KG1 (cell line): ENCODE measurements at places on chromosomes 1 and 21.

DNA sequence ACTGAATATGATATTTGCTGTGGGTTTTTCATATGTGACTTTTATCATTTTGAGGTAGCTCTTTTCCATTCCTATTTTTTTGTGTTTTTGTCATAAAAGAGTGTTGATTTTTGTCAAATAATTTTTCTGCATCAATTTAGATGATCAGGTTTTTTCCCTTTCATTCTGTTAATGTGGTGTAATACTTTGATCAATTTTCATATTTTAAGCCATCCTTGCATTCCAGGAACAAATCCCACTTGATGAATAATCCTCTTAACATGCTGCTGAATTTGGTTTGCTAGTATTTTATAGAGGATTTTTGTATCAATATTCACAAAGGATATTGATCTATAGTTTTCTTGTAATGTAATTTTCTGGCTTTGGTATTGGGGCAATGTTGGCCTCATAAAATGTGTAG lies 25.5 kb upstream of the C1orf53 start:
- no peak for DNase-seq

- DNase-seq, result no peak
These were observed 302.2 kb upstream of the ESRRG start for GRCh38 chr1:217025381-217025780.

DNA sequence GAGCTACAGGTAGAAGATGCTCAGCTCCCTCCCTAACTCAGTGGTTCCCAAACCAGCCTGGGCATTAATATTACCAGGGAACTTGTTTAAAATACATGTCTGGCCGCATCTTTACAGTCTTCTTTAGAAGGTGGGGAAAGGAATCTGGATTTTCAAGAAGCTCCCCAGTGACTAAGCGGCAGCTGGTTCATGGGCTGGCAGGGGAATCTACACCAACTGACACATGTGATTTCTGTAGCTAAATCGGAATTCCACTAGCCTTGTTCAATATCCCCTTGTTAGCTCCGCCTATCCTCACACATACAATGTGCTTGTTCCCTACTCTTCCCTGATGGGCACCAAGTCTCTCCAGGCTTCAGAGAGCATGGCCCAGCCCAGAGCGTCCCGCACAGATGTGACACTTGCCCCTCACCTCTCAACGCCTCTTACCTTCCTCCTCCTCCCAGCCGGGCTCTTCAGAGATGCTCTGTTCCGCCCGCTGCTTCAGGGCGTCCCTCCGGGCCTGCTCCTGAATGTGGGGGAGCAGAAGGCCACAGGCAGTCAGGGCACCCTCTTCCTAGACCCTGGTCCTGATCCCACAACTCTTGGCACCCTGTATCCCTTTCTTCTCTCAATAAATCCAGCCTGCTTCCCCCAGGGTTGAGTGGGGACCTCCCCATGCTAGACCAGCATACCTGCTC lies 15.3 kb downstream of the TSSK3 start:
- no peak for DNase-seq

DNA sequence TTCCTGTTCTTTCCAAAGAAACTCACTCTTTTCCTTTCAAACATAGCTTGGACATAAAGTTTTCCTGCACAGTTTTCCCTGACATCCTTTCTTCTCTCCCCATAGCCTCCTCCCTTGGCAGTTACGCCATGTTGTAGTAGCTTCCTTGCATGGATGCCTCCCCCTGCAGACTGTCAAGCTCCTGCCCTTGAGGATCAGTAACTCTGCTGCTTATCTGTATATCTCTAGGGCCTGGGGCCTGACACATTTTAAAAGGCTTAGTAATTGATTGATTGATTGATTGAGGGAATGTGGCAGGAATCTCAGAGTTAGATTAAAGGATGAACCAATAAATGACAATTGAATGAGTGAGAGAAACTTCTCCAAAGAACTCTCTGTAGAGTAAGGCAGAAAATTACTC lies 143.7 kb downstream of the NEK7 start:
- DNase-seq, result no peak
